Suppressor macrophage treated with lipopolysaccharide for 1 hour (primary cell): ENCODE measurements at places on chromosomes 7 and 10.

GRCh38 chr10:34163075-34163905 is 651.8 kb downstream of the PARD3 start:
- no peak for DNase-seq

DNA sequence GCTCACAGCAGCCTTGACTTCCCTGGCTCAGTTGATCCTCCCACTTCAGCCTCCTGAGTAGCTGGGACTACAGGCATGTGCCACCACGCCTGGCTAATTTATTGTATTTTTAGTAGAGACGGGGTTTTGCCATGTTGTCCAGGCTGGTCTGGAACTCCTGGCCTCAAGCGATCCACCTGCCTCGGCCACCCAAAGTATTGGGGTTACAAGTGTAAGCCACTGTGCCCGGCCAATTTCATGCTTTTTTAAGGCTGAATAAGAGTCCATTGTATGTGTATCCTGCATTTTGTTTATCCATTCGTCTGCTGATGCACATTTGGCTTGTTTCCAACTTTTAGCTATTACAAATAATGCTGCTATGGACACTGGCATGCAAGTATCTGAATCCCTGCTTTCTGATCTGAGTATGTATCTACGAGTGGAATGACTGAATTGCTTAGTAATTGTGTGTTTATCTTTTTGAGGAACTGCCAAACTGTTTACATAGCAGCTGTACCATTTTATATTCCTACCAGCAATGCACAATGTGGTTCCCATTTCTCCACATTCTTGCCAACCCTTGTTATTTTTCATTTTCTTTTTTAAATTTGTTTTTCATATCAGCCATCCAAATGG is 37.3 kb upstream of the TPST1 start:
- peak; percentile 42 for DNase-seq

GRCh38 chr7:105222953-105223352 is 165.8 kb downstream of the SRPK2 start:
- DNase-seq = no peak

- DNase-seq = no peak
Measured at GRCh38 chr10:93096901-93097300, 23.2 kb downstream of the CYP26A1 start.

GRCh38 chr10:33005322-33006301 is 47.6 kb upstream of the ITGB1 start:
- peak; percentile 90 for DNase-seq

GRCh38 chr7:73436031-73436929 is 2.7 kb downstream of the FZD9 start:
- no peak for DNase-seq

GRCh38 chr7:141550386-141551093 is 670 bp upstream of the AGK start:
- no peak for DNase-seq

GRCh38 chr10:61841338-61841875 is 60.1 kb upstream of the ARID5B start:
- DNase-seq = no peak
